ENCODE measurements at places on chromosomes 2 and 18. TPM values are rescaled to one million over a fixed set of nuclear protein-coding genes. Genes with fewer than 3 reads are reported as not detected.

Gene KHK
- total RNA-seq: 7.5 TPM

Gene NAT8
- total RNA-seq: not detected

Gene STAT4
- 4.3 TPM for total RNA-seq

Gene ADI1
- 55.6 TPM for total RNA-seq

Gene COL4A3
- total RNA-seq: 0.28 TPM

Gene PRPF40A
- total RNA-seq: 101 TPM

Gene MERTK
- 1.9 TPM for total RNA-seq

Gene FOXD4L1
- 0.37 TPM for total RNA-seq

Gene PLGLB2
- total RNA-seq: not detected

Gene IL37
- not detected for total RNA-seq

Gene GBX2
- 2.2 TPM for total RNA-seq

Gene LCT
- total RNA-seq: not detected

Gene CAB39
- 60.7 TPM for total RNA-seq

Gene AKAIN1
- not detected for total RNA-seq

Gene IL1F10
- not detected for total RNA-seq

Gene C1QL2
- total RNA-seq: 0.28 TPM

Gene CCDC150
- total RNA-seq: 5.6 TPM

Gene HOXD1
- total RNA-seq: not detected

Gene ZBTB7C
- total RNA-seq: not detected

Data from A549 treated with ZK216348 at 1 μM for 4 hours (cell line).